ENCODE measurements at places on chromosomes 2 and 18.

GRCh38 chr2:165594935-165595255 is 125.4 kb downstream of the CSRNP3 start:
- no peak for DNase-seq

DNA sequence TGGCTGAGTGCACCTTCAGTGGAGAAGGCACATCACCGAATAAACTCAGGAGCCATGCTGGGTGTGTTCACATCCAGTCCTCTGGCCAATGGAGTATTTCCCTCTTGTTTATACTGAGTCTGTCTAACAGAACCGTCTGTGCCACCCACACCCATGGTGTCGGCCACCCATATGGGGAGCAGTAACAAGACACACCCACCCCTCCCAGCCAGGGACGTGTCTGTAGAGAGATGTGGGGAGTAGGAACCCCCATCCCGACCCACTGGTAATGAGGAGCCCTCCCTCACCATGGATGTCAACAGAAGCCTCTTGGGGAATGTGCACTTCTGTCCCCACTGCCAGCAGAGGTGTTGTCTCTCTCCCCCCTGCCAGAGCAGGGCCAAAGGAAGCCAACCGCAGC is 37.1 kb downstream of the KCNG2 start:
- DNase-seq, result no peak

- DNase-seq, result no peak
Measured at GRCh38 chr2:54640834-54641540, 82.5 kb upstream of the EML6 start.

DNA sequence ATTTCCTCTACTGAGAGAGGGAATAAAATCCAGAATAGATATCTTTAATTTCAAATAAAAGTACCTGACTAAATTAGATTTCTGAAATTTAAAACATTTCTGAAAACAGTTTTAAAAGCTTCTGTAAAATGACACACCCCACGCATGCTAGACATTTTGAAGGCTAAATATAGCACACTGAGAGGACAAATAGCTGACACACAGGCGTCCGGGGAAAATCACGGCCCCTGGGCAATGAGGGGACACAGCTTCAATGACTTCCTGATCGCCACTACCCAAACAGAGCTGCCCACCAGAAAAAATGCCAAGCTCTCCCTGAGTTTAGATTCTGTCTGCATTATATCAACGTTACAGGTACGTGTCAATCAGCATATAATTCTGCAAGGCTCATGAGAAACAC is 10.9 kb downstream of the TBC1D8 start:
- no peak for DNase-seq

- DNase-seq, result no peak
Measured at GRCh38 chr2:233115741-233116140, 55.6 kb downstream of the INPP5D start.

- no peak for DNase-seq
Measured at GRCh38 chr2:72040629-72041571, 106.8 kb downstream of the CYP26B1 start.

- no peak for DNase-seq
Measured at GRCh38 chr2:76251342-76251741, 540.6 kb upstream of the GCFC2 start.

DNA sequence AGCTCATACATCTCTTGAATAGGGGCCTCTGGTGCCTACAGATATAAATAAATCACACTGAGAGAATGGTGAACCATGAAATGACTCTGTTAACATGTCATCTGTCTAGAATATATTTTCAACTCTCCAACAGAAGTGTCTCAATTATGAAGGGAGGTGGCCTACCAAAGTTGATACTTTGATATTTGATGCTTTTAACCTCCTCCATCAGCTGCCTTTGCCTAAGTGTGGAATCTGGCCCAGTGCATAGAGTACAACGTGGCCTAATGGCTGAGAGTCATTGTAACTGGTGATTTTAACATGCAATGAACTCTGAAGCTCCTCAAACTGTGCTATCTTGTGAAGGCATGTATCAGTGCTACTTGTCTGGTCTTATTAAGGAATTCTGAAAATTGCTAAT is 93.4 kb downstream of the MYO3B start:
- DNase-seq, result no peak

DNA sequence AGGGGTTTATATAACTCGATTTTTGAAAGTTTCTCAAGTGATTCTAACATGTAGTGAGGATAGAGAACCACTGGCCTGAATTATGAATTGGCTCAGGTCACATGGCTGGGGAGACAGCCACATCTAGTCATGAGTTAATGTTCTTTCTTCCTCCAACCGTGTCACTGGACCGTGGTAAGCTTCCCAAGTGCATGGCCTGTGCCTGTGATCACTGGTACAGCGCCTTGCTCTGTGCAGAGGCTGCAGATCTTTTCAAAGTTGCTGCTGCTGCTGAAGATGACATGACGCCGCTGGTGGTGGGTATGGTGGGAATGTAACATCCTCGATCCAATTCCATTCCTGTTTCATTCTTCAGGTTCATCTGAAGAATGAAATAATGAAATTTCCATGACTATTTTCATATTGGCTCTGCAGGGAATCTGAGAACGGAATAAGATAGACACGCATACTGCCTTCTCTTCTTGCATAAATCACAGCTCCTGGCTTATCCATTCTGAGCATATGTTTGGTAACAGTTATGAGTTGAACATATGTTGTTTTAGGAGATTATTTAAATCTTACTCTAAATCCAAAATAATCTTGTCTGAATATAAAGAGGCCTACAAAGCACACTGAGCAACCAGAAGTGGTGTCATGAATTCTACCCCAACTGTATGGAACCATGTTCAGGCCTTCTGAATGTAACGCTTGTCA is 100.5 kb upstream of the THSD7B start:
- no peak for DNase-seq

DNA sequence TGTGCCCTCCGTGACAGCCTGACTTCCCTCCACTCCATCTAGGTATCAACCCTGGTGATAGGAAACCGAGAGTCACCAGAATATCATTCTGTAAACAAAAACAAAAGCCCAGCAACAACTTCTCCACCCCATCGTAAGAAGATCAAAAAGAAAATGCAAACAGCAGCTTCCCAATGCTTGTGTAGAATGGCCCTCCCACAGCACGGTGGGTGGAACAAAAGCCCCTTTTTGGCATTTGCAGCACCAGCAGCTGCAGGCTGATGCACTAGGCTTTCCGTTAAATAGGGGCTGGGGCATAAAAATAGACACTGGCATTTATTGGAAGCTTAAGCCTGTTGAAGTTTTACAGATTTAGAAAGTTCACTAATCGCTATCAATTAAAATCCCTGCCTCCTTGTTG is 513.0 kb downstream of the GALR1 start:
- DNase-seq, result no peak

DNA sequence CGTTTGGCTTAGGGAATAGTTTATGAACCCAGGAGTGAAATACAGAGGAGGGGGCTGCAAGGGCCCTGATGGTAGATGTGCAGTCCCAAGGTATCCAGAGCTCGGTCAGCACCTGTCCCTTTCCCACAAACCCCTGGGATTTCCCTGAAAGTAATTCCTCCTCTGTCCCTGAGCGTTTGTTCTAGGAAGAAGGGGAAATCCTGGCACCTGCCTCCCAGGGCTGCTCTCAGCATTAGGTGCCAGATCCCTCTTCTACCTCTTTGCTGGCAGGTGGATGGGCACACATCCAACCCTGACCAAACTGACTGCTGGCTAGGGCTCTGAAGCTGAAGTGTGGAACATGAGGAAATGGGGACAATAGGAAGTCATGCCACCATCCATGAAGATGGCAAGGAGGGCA is 824.0 kb downstream of the SLC4A3 start:
- DNase-seq, result no peak

GRCh38 chr2:184394642-184395041 is 203.7 kb upstream of the ZNF804A start:
- no peak for DNase-seq

- no peak for DNase-seq
Measured at GRCh38 chr18:55534547-55534946, 53.4 kb downstream of the TCF4 start.

- DNase-seq, result no peak
Measured at GRCh38 chr2:28296904-28297303, 95.8 kb upstream of the FOSL2 start.

DNA sequence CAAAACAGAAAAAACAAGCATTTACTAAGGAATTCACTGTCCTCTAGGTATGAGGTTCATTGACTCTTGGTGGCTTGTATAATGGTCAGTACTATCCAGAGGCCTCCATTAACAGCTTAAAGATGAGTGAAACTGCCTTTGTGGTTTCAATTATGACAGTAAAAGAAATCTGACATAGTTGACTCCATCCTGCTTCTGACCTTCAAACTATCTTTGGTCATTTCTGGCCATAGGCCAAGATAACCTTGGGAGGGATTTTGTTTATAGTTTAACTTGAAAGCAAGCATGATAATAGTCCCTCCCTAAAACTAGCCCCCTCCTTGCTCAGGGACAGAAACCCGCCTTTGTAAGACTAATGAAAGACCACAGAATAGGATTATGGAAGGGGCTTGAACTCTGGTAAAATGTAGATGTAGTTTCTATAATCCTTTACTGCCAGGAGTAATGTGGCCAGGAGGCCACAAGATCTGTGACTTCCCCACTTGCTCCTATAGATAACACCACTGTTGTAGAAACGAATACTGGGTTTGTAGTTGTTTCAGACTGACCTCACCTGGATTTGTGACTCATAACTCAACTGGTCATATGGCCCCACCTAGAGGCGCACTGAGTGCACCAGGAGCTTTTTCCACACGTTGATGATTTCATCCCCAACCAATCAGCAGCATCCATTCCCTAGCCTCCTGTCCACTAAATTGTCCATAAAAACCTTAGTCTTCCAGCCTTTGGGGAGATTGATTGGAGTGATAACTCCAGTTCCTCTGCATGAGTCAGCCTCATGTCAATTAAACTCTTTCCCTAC is 8.6 kb upstream of the PLEKHM3 start:
- no peak for DNase-seq

DNA sequence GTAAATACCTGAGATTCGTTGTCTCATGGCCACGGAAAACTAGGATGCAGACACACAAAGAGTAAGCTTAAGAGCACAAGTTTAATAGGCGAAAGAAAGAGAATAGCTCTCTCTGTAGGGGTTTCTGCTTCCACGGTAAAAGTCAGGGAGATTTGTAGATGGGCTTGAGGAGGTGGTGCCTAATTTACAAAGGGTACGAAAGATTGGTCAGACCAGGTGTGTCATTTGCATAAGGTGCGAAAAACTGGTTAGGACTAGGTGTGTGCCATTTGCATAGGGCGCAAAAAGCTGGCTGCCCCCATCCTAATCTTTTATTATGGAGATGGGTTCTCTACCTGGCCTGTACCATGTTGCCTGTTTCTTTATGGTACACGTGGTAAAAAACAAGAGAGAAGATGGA is 170.5 kb upstream of the DOK6 start:
- no peak for DNase-seq

- no peak for DNase-seq
Measured at GRCh38 chr2:60602828-60603532, 49.5 kb upstream of the BCL11A start.

DNA sequence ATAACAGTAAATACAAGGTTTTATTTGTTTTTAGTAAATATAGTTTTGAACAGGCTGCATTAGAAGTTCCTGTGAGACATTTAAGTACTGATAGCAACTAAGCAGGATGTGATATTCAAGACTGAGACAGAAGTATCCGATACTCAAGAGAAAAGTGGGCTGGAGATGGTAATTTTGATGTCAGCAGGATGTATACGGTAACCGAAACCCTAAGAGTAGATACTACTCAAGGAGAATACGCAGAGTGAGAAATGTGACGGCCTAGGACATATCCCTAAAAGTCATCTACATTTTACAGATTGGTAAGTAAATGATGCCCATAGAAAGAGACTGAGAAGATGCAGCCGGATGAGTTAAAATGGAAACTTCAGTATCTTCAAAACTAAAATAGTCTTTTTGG is 115.4 kb downstream of the GORASP2 start:
- DNase-seq, result no peak

- DNase-seq, result no peak
Measured at GRCh38 chr2:38374984-38375383, 2.1 kb downstream of the ATL2 start.

DNA sequence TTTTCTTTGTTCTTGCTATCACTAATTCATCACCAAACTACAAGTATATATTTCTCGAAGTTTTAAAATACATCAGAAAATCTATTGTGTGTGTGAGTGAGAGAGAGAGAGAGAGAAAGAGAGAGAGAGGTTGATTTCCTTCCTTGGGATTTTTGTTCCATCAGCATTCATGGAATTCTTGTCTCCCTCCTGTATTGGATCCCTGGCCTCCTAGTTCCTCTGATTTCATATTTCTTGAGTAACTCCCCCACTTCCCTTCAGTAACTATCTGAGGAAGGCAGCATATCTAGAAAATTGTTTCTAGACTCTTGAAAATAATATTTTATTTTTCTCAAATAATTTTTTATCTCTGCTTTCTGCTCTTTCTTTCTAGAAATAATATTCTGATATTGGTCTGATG is 13.3 kb upstream of the ACTR2 start:
- DNase-seq, result no peak

DNA sequence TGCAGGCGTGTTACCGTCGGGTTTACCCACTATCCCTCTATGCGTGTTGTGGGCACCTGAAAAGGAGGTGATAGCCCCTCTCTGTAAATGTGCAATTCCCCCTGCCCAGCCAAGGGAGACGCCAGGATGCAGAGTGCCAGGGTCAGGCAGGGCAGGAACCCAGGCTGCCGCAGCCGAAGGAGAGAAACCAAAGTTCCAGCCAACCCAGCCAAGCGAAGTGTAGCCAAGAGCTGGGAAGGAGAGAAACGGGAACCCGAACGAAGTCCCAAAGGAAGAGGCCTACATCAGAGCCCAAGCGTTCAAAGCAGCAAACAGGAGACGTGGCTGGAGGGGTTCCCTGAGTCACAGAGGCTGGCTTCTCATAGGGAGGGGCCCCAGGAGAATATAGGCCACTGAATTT is 24.2 kb upstream of the SPR start:
- no peak for DNase-seq

DNA sequence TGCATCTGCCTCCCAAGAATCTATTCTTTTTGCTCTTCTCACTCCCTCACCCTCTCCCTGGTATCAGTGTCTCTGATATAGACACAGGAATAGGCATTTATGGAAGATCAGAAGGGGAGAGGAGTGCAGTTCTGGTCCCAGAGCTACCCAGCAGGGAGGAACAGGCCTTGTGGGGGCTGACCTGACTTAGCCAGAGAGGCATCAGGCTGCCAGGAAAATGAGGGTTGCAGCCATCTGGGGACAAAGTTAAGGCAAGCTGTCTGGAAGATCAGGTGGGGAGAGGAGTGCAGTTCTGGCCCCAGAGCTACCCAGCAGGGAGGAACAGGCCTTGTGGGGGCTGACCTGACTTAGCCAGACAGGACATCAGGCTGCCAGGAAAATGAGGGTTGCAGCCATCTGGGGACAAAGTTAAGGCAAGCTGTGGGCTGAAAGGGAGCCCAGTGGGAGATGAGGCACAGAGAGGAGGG is 69.9 kb upstream of the HK2 start:
- no peak for DNase-seq
